ENCODE measurements at places on chromosomes 1 and 21.

GRCh38 chr1:18890706-18891425 lies 11.5 kb downstream of the ALDH4A1 start:
- no peak for DNase-seq

GRCh38 chr21:45454060-45454925 lies 49.3 kb downstream of the COL18A1 start:
- DNase-seq: no peak

- no peak for DNase-seq
Observed at GRCh38 chr1:241817956-241818612, 29.9 kb upstream of the EXO1 start.

GRCh38 chr1:19365721-19366120 lies 53.6 kb downstream of the SLC66A1 start:
- no peak for DNase-seq

DNA sequence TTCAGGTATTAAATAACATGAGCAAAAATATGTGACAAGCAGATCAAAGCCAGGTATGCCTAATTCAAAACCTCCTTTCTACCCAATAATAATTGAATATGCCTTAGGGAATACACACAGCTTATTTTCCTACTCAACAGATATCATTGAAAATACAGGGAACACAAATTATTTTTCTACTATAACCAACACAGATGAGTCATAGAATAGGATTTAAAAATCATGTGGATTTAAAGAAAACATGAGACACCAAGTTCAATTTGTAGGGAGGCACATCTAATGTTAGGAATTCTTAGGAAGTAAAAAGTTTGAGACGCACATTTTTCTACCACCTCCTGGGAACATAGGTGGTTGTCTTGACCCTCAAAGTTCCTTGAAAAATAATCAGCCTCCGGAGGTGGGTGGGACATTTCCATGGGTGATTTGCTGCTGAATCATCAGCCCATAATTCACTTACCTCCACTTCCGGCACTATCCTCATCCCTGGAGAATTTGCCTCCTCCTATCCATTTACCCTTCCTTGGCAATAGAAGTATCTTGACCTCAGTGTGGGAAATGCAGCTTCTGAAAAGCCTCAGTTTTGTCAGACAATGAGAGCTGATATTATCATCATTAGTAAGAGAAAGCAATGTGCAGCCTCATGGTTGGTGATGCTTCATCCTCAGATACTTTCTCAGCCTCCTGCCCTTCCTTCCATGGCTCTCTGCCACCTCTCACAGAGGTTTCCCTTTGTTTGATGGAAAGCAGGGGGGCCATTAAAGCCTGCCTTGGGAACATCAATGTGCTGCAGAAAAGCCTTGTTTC lies 33.5 kb upstream of the RGS4 start:
- DNase-seq: no peak

- DNase-seq: no peak
Observed at GRCh38 chr21:41924368-41924754, 29.5 kb downstream of the C2CD2 start.

DNA sequence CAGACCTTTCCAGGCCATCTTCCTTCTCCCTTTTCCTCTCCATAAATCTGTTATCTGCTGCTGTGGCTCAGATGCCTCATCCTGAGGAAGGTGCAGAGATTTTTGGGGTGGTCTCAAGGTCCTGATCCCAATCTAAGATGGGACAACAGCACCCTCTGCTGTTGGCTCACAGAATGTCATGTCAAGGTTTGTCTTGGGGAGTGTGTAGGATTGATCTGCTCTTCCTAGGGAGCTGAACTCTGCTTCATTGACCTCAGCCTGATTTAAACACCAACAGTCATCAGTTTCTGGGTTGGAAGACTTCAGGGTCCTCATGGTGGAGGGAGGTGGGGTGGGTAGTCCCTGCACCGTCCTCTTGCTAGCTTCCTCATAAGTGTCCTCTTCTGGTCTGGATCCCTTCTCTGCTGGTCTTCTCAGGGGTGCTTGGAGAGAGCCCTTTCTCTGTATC lies 62.8 kb upstream of the LAX1 start:
- DNase-seq: peak; percentile 70

DNA sequence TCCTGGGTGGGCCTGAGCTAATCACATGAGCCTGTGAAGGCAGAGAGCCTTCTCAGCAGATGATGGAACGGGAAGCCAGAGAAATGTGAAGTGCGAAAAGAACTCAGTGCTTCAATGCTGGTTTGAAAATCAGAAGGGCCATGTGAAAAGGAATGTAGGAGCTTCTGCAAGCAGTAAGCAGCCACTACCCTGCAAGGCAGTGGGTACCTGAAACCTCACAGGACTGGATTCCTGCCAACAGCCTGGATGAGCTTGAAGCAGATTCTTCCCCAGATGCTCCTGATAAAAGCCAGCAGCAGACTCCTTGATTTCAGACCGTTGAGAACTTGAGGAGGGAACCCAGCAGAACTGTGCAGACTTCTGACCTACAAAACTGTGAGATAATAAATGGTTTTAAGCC lies 158.6 kb downstream of the SYT2 start:
- DNase-seq: peak; percentile 24

DNA sequence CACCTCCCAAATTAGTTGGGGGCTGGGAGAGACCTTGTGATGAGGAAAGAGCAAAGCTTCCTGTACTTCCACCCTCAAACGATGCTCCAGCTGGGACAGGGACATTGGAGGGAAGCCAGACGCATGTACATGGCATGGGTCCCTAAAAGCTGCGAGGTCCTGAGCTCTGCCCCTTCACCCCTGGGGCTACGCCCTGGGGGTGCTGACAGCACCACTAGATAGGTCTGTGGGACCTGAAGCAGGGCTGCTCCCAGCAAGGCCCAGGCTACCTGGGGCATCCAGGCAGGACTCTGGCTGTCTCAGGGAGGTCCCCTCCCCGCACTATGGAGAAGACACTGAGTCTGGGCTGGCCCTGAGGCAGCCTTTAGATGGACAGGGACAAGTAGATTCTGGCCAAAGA lies 83.4 kb downstream of the DMRTB1 start:
- no peak for DNase-seq

DNA sequence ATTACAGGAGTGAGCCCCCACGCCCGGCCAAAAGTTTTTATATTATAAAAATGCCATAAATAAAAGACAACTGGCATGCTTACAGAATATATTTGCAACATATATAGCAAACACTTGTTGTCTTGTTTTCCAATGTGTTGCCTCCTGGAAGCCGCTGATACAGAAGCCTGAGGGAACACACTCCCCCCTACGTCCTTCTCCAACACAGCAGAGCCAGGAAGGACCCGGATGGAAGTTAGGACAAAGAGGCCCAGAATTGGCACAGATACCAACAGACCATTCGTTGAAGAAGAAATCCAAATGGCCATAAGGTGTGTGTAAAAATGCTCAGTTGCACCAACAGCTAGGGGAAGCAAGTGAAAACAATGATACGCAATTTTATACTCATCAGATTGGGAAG lies 1.3 kb upstream of the PLA2G5 start:
- no peak for DNase-seq

DNA sequence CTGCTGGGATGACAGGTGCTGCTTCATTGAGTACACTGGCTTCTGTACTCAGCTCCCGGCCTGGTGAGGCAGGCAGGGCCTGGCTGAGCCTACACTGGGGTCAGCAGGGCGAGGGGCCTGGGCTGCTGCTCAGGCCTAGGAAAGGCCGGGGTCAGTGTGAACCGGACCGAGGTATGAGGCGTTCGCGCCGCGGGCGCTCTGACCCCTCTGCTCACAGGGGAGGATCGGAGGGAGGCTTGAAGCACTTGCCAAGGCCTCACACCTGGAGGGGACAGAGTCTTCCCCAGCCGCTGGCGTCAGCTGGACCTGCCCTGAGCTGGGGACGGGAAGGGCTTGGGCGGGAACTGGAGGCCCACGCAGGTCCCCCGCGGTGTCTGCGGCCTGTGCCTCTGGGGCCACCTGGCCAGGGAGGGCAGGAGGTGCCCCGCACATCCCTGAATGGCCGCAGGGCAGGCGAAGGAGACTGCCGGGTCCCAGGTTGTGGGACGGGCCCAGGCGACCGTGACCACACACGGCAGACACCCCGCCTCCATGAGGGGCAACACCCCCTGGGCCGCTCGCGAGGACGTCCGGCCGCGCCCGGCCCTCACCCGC lies 466 bp downstream of the PEX10 start:
- DNase-seq: no peak

GRCh38 chr1:243903895-243904294 lies 53.9 kb upstream of the AKT3 start:
- no peak for DNase-seq

DNA sequence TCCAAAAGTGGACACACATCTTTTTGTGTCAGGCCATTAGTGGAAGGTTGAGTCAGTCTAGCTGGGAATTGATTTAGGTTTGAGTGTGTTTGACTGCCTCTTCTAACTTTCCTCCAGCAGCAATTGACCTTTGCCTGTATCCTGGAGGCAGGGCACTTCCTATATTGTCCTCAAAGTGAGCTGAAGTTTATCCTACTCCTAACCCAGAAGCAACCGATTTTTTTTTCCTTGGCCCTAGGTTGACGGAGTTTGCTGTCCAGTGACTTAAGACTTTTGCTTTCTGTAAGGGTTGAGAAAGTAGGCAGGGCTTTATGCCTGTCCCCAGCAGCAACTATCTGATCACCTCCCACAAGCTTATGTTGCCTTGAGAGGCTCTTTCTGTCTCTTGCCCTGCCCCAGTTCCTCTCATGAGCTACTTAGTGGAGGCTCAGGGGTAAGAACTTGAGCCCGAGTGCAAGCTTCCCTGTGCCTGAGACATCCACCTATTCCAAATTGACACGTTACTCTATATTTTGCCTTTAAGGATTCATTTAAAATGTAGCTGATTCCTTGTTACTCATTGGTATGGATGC lies 30.9 kb downstream of the SLC35F3 start:
- no peak for DNase-seq

GRCh38 chr1:87436534-87436933 lies 107.9 kb downstream of the LMO4 start:
- DNase-seq: no peak

- no peak for DNase-seq
Observed at GRCh38 chr1:208151728-208152598, 92.2 kb downstream of the PLXNA2 start.
